EH (cell line): ENCODE measurements at places on chromosomes 4 and X.
A peak's percentile ranks its signal among the peaks of the same experiment; 100 is the strongest.

DNA sequence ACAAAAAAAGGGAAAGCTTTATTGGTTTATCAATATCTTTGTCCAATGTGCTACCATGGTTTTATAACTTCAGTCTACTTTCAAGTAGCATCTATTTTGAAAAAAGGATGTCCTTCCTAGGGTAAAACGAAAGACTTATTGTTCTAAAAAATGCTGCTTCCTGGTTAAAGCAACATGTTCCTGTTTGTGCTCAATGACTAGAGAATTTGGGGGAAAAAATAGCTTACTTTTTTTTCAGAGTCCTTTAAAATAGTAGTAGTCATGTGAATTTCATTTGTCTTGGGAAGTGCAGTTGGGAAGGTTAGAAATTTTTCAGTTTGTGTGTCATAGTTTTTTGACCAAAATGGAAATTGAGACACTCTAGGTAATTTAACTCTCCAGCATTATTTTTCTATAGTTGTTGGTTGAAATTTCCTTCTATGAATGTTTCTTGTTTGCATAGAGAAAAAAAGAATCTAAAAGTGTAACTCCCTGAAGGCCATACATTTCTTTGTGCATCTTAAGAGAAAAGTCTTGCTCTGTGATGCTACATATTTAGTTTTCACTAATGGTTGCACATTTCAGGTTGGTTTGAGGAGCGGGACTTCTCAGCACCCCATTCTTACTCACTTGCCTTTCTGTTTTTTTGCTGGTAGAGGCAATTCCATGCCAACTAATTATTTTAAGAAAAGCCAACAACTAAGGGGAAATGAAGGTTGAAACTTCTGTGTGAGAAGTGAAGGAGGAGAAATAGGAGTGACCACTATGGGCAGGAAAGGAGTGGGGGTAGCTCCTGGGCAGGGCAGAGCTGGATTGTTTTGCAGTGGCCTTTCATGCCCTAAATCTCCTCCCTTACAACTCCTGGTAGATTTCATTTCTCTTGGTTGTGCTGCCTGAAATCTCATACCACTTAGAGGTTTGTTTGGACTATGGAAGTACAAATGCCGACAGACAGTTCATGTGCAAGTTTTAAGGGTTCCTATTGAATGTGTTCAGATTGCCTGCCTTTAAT is 76.4 kb downstream of the RAPGEF2 start:
- peak; percentile 54 for DNase-seq

GRCh38 chr4:13922459-13922858 is 294.9 kb upstream of the BOD1L1 start:
- DNase-seq: peak; percentile 27

DNA sequence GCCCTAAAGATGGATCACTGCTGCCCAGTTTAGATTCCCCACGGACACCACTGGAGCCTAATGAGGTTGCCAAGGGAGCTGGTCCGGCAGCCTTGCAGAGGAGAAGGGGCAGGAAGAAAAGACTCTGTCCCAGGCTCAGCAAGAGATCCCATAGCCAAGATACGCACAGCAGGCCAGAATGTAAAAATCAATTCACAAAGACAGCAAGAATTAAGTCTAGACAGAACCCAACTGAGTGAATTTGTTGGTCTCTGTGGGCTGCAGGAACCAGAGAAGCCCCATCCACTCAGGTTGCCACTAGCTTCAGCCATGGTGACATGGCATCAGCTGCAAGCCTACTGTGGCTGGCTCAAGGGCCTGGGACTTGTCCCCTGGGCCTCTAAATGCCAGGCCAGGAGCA is 22.9 kb downstream of the TSC22D3 start:
- DNase-seq: no peak

DNA sequence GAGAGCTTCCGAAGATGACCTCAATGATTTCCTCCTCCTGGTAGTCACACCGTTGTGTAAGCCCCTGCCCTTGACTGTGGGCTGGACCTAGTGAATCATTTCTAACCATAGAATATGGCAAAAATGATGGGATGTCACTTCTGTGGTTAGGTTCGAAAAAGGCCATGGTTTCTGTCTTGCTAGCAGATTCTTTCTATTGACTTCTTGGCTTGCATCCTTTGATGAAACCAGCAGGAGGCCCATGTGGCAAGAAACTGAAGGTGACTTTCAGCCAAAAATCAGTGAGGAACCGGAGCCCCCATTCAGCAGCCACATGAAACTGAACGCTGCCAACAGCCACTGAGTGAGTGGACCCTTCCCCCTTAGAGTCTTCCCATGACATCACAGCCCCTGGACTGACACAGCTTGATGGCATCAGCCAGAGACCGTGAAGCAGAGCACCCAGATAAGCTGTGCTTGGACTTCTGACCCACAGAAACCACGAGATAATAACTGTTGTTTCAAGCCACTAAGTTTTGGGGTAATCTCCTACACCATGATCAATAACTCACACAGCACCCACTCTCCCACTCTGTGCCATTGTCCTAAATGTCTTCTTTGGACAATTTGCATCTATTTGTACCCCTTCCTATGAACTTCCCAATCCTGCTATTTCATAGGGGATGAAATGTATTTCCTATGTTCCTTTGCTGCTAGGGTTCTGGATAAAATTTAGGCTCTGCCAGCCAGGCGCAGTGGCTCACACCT is 148.0 kb upstream of the STX18 start:
- DNase-seq: peak; percentile 20

DNA sequence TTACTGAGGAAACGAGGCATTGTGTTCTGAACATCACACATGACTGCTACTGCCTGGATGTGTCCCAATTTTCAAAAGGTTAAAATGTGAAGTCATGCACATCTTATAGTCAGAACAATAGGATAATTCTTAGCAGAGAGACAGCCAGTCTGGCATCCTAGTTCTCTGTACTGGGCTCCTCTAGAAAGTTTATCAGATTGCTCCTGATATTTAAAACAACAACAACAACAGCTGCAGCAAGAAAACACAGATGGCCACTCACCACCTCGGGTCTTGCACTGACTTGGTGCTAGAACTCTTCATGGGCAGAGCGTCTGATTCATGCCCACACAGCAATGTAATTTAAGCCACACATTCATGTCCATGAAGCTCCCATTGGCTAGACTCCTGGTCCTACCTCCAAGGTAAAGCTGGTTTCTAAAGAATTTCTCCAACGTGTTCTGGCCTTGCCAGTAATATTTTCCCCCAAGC is 33.3 kb upstream of the SLC2A9 start:
- no peak for DNase-seq

GRCh38 chr4:7650606-7651385 is 216.1 kb upstream of the PSAPL1 start:
- DNase-seq: no peak

GRCh38 chr4:18954538-18954937 is 933.0 kb upstream of the LCORL start:
- DNase-seq: no peak

DNA sequence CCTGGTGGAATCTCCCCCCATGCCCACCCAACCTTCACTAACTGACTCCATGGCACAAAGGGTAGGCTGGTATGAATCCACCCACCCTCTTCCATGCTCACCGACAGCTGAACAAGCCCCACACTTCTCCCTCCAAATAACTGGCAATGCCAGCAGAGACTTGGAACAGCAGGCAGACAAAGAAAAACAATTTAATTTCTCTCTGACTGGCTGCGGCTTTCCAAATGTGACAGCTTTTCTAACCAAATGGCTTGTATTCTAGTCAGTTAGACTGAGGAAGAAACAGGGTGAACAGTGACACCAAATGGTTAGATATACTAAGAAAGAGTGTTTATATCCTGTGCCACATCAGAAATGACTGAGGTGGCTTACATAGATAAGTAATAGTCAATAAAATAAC is 199.3 kb upstream of the ADAMTS3 start:
- DNase-seq: peak; percentile 24

DNA sequence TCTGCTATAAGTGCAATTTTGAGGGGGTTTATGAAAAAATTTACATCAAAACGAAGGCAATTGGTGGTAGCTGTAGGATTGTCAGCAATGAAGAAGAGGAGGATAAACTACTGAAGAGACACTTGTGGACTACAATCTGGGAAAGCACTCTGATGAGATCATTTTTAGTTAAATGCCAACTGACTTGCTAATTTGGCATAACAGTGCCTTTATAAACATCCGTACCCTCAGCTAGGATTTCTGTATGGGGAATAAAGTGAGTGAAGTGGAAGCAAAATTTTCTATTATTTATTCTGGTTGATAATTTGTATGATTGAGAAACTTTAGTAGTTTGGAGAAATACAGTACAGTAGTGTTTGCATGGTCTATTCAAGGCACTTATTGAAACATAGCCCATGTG is 11.2 kb upstream of the GNRHR start:
- DNase-seq: peak; percentile 6

DNA sequence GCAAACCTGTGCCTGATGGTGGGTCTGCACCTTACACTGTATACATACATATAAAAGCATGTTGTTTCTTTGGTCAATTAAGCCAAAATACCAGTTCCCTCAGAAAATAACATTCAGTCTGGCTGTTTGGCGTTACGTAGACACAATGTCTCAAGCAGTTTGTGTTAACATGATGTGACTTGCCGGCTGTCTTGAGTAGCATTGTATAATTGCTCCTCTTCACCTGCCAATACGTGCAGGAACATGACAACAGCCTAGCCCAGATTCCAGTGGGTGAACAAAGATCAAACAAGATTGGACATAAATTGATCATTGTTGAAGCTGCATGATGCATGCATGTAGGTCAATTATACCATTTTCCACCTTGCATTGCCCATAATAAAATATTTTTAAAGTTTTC is 102.3 kb downstream of the F11 start:
- no peak for DNase-seq

- no peak for DNase-seq
Observed at GRCh38 chr4:18039113-18039512, 17.6 kb upstream of the LCORL start.

- DNase-seq: no peak
Observed at GRCh38 chr4:75011131-75011795, 78.3 kb downstream of the PARM1 start.

GRCh38 chr4:74932832-74933561 is at the start of gene PARM1:
TSS of gene PARM1 (plus strand) at chr4:74933116. CDS start at chr4:74933328, 212 bp downstream.
- peak; percentile 70 for DNase-seq

- peak; percentile 90 for DNase-seq
Observed at GRCh38 chrX:77442728-77443127, 4.5 kb upstream of the FGF16 start.

- DNase-seq: no peak
Observed at GRCh38 chr4:99843413-99843812, 26.8 kb downstream of the DAPP1 start.

DNA sequence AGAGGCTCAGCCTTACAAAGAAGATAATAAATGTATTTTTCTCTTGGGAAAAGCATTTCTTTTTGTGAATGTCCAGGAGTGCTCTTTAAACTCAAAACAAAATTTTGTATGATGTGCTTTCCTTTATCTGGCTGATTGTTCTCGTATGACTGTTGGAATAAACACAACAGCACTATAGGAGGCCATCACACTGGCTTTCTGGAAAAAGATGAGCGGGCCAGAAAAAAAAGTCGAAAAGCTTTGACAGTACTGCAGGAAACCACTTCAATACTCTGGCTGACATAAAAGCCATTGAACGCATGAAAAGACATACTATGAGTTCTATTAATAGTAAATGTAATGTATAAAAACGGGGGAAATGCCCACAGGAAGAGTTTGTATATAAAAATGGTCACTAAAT is 64.7 kb upstream of the CTSO start:
- DNase-seq: no peak

GRCh38 chr4:158347556-158347955 is 137.3 kb downstream of the TMEM144 start:
- DNase-seq: peak; percentile 44

GRCh38 chr4:165874072-165874790 is 1.2 kb downstream of the TLL1 start:
- DNase-seq: peak; percentile 9

GRCh38 chr4:2441393-2442174 is 22.8 kb downstream of the CFAP99 start:
- peak; percentile 60 for DNase-seq

DNA sequence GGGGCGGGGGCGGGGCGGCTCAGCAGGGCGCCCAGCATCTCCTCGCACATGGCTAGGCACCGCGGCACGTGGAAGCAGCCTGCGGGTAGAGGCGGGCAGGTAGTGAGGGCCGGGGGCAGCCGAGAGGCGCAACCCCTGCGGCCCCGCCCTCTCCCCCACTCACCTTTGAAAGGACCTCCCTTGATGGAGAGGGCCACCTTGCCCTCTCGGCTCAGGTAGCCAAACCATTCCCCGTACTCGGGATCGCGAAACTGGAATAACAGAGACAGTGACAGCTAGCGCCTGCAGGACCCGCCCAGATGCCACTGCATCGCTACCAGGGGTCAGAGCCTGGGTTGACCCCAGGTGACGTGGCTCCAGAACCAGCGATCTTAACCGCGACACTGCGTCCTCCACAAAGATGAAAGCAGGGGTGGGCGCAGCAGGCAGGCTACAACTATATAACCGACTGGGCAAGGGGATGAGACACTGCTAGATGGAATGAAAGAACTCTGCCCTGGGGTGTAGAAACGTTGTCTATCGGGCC is 552 bp upstream of the NAA10 start:
- DNase-seq: no peak

DNA sequence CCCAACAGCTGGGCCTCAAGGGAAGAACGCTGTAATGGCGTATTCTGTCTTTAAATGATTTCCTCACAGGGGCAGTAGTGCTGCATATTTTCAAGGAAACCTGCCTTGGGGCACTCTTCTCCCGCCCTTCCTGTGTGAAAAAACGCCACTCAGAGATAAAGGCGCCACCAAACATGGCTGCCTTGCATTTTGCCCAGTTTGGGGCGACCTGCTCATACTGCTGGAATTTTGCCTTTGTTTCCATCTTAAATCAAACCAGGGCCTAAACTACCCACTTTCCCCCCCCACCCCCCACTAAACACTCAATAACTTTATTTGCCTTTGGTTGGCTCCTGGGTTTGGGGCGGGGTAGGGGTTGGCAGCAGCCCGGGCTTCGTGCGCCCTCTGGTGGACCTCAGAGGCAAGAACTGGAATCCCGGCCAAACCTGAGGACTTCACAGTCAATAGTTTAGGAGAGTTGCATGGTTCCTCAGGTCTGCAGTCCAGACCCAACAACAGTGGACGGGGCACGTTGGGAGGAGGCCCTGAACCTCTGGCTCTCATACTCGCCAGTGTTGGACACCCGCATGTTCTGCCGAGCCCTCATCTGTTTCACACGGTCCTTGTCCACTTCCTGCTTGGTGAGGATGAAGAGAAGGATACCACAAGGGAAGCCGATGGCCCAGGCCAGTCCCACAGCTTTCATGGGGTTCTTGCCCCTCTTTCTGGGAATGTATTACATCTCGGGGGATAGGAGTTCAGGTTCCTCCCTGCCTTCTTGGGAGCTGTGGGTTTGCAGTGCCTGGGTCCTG is 220.1 kb upstream of the STK26 start:
- DNase-seq: no peak

DNA sequence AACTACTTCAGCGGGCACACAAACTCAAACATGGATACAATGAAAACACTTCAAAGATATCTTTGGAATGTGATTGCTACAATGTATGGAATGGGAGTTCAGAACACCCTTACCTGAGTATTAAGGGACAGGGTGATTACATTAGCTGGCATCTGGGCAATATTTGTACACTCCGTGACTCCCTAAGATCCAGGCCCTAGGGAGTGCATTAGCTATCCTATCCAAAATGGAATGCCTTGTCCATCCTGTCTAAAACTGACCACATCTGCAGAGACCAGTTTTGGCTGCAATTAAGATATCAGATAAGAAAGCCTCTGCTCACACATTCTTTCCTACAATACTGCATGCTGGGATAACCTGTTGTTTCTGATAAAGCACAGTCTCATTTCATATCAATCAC is 176.6 kb upstream of the EMCN start:
- DNase-seq: no peak
